NCI-H1105 treated with DMSO at 0.1 percent for 48 hours (cell line): ENCODE measurements at places on chromosomes 3 and 15.

GRCh38 chr3:156816091-156816793, 9.9 kb upstream of the LEKR1 start:
- DNase-seq = peak; percentile 17

- DNase-seq = no peak
These were observed 61.8 kb downstream of the FGD5 start for GRCh38 chr3:14880447-14881106.

DNA sequence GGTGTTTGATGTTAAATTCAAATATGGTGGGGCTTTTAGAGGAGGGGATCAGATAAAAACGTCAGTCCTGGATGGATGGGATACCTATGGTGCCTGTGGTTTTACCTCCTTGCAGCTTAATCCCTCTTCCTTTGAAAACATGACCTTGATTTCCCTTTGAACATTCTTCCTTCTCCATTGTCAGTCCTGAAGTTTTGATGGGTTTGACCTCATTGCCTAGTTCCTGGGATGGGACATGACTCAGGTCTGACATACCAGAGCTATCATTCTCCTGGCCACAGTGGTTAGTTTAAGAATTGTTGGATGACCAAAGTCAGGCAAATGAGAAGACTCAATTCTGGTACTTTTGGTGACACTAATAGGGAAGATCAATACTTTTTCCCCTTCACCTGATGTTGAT, 87.2 kb downstream of the PRICKLE2 start:
- no peak for DNase-seq

DNA sequence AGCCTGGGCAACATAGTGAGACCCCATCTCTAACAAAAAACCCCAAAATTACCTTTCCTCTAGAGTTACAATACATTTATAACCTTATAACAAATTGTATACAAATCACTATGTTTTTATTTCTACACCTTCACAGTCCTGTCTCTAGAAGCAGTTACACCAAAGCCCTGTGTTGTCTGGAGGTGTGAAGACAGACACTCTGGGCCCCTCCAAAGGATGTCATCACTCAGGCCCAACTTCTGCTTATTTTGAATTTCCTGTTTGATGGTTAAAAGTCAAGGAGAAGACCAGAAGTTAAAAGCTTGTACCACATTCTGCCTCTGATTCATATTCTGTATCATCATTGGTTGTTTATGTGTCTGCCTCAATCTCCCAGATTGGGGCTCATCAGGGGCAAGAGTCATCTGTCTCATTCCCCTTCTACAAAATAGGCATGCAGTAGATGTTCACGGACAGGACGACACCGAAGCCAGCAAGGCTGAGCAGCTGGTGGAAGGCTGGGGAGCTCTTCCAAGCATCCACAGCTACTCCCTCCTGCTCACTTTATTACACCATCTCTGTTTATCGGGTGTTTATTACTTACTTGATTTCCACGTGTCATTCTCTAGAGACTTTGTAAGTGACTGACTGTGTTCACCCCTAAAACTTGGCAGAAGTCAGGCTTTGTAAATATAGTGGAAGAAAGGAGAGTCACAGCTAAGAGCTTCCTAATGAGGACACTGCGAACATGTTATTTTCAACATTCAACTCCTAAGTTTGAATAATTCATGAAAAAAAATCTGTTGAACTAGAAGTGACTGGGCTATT, 136.8 kb upstream of the ANKRD28 start:
- no peak for DNase-seq

- no peak for DNase-seq
These were observed 87.7 kb upstream of the HACD2 start for GRCh38 chr3:123672429-123673146.

DNA sequence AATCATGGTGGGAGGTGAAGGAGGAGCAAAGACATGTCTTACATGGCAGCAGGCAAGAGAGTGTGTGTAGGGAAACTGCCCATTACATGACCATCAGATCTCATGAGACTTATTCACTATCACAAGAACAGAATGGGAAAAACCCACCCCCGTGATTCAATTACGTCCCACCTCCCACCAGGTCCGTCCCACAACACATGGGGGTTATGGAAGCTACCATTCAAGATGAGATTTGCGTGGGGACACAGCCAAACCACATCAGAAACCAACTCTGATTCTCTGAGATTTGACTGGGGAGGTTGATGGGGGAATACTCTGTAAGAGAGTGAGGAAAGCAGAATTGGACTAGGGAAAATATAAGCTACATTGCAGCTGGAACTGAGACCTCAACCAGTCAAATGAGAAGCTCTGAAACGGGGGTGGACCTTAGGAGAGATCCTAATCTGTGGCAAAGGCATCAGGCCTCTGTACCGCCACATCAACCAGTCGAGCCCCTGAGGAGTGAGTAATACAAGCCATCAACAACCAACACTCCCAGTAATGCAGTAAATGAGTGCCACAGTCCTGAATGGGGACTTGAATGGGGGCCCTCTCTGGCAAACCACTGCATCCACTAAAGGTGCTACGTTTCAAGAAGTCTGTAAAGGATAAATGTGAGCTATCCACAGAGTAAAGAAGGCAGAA, 207.9 kb upstream of the GADL1 start:
- no peak for DNase-seq

- DNase-seq = no peak
These were observed 451.3 kb downstream of the NTRK3 start for GRCh38 chr15:87805117-87805820.
